ENCODE measurements at places on chromosomes 12 and 14. TPM values are rescaled to one million over a fixed set of nuclear protein-coding genes. Genes with fewer than 3 reads are reported as not detected.

Gene ACTR6
- 36.3 TPM for total RNA-seq

- no peaks in the 10 kb centered on the region for H3K27me3 ChIP-seq
- DNase-seq = no peak
Measured at GRCh38 chr14:35285168-35286002, 6.8 kb upstream of the PSMA6 start.

DNA sequence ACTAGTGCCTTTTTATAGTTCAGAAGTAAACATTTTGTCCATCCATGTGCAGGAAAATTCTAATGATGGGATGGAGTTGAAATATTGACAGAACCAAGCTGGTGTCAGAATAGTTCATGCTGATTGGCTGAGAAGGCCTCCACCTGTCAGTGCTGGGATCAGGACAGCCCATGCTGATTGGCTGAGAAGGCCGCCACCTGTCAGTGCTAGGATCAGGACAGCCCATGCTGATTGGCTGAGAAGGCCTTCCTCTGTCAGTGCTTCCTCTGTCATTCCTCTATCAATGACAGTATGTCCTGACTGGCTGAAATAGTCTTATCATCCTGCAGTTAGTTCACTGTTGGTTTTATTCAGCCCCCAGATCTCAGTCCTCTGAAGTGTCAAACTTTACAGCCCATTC lies 95.7 kb downstream of the PPP2R5C start:
- H3K27me3 ChIP-seq = no peaks in the 10 kb centered on the region
- no peak overlapping the region for H3K27ac ChIP-seq
- peaks cover 6% of the 10 kb centered on the region for H3K4me1 ChIP-seq
- no peak overlapping the region for H3K4me3 ChIP-seq

GRCh38 chr12:124805876-124806668 lies 57.6 kb downstream of the SCARB1 start:
- peaks cover 8% of the 10 kb centered on the region for H3K4me1 ChIP-seq
- no peak for DNase-seq
- H3K27me3 ChIP-seq = no peaks in the 10 kb centered on the region
- H3K36me3 ChIP-seq = peaks cover 16% of the 10 kb centered on the region

DNA sequence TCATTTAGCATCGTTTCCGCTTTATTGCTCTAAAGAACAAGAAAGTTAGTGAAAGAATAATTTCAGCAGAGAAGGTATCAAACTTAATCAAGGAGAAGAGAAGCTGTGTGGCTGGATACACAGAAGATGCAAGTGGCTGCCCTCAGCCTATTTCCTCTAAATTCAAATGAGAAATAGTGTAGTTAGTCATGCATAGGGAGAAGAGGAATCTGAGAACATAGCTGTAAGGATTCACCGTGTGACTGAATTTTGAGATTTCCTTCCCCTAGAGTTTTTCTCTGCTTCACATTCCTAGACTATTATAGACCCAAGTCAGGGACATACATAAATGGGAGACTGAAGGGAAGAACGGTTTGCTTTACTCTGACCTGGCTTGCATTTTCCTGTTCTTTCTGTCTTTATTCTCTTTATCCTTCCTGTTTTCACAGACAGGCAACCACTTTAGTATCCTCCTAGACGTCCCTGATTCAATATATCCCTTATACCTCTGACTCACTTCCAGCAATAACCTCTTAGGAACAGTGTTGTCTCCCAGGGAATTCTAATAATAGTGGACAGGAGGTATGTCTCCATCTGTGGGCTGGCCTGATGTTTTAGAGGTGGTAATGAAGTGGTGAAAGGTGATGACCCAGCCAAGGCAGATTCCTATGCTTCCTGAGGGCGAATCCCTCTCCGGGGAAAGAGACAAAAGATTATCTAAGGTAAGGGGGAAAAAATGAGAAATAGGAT lies 7.0 kb downstream of the RNASE10 start:
- no peak overlapping the region for H3K4me3 ChIP-seq
- DNase-seq = no peak
- H3K36me3 ChIP-seq = no peaks in the 10 kb centered on the region
- no peaks in the 10 kb centered on the region for H3K4me1 ChIP-seq
- no peak overlapping the region for H3K27ac ChIP-seq

DNA sequence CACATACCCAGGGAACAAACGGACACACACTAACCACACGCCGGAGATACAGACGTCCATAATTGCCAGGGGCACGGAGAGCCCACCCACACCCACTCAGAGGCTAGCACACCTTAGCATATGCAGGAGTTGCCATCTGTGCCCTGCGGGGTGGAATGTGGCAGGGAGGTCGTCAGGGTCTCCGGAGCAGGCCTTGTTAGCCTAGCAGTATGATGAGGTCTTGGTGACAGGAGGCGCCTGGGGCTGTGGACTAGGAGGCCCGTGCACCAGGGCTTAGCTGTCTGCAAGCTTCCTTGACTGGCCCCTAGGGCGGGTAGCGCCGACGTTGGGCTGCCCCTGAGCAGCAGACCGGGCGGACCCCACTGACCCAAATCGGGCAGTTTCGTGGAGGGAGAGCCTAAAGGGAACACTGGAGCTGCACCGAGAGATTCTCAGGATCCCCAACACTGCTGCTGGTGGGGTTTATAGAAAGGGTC lies 10.0 kb downstream of the STAC3 start:
- H3K36me3 ChIP-seq = no peaks in the 10 kb centered on the region
- H3K27me3 ChIP-seq = peaks cover 83% of the 10 kb centered on the region
- no peak for DNase-seq
- H3K4me1 ChIP-seq = peaks cover 57% of the 10 kb centered on the region

Gene ERBB3
- 144 TPM for total RNA-seq

GRCh38 chr14:53772936-53773335 lies 183.7 kb downstream of the BMP4 start:
- no peak overlapping the region for H3K27ac ChIP-seq
- peaks cover under 1% of the 10 kb centered on the region for H3K4me1 ChIP-seq
- no peaks in the 10 kb centered on the region for H3K27me3 ChIP-seq
- no peak for DNase-seq
- H3K4me3 ChIP-seq = no peak overlapping the region

DNA sequence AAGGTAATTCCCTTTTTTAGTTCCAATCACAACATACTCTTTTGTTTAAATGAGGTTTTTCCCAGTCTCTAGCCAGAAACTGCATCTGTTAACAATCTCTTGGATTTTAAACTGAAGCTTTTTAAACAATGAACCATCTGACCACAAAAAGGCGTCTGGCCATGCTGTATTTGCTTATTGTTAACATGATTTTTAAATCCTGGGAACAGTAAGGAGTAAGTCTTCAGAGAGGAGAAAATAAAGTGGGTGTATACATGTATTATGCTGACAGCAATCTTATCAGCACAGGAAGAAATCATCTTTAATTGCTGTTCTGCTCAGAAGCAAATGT lies 106.2 kb downstream of the DAAM1 start:
- peaks cover 17% of the 10 kb centered on the region for H3K36me3 ChIP-seq
- no peak overlapping the region for H3K4me3 ChIP-seq
- no peak for DNase-seq
- no peak overlapping the region for H3K27ac ChIP-seq
- H3K27me3 ChIP-seq = no peaks in the 10 kb centered on the region

DNA sequence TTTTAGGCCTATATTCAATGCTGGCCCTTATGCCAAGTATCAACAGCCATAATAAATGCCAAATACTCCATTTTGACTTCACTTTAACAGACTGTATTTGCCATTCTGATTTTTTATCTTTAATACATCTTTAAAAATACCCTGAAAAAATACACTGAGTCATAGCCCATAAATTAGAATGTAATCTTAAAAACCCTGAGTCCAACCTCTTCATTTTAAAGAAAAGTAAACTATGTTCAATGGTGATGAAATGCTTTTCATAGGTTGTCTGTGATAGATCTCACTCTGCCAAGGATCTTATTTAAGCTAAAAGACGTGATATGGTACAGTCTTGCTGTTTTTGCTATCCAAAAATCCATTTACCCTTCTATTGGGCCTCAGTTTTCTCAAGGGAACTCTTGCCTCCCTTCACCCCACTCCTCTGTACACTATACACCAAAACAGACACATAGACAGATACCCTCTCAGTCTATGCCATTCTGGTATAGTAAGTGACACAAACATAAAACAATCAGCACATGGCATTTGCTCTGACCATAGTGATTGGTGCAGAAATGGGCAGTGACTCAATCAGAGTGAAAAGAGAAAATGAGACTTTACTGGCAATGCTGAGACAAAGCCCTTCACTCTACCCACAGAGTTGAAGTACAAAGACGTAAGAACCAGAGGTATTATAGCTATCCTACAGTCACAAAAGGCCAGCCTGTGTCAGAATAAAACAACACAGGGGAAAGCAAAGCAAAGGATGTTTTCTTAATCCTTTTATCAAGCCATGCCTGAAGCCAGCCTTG lies 49.1 kb downstream of the BTG1 start:
- peaks cover 19% of the 10 kb centered on the region for H3K4me1 ChIP-seq
- H3K27ac ChIP-seq = no peak overlapping the region
- DNase-seq = no peak
- no peaks in the 10 kb centered on the region for H3K27me3 ChIP-seq
- H3K4me3 ChIP-seq = no peak overlapping the region

Gene SERPINA10
- total RNA-seq = not detected

Gene SPATS2
- total RNA-seq = 45.7 TPM

GRCh38 chr12:94617101-94617500 lies 33.3 kb downstream of the TMCC3 start:
- H3K4me3 ChIP-seq = no peak overlapping the region
- H3K27me3 ChIP-seq = no peaks in the 10 kb centered on the region

GRCh38 chr12:7638760-7639555 lies 26.8 kb downstream of the APOBEC1 start:
- H3K4me3 ChIP-seq = peak overlapping the region; percentile 87
- peak; percentile 79 for DNase-seq
- peaks cover 12% of the 10 kb centered on the region for H3K4me1 ChIP-seq
- H3K27me3 ChIP-seq = peaks cover 7% of the 10 kb centered on the region
- no peaks in the 10 kb centered on the region for H3K36me3 ChIP-seq
